ENCODE measurements at places on chromosomes 5 and 9. TPM values are rescaled to one million over a fixed set of nuclear protein-coding genes. Genes with fewer than 3 reads are reported as not detected.

The TUSC1 gene
- 15.7 TPM for total RNA-seq

The MRPS2 gene
- total RNA-seq: 21.8 TPM

The MED22 gene
- 22.8 TPM for total RNA-seq

The SLC36A2 gene
- not detected for total RNA-seq

The ALAD gene
- 2.4 TPM for total RNA-seq

The ERAP2 gene
- 17.4 TPM for total RNA-seq

The CD274 gene
- total RNA-seq: 20.2 TPM

The ELAVL2 gene
- total RNA-seq: 0.57 TPM

The SH3TC2 gene
- 6.0 TPM for total RNA-seq

The WWC1 gene
- 27.7 TPM for total RNA-seq

The PRDM9 gene
- total RNA-seq: under 0.01 TPM

The SEMA6A gene
- total RNA-seq: 13.0 TPM

The DRD1 gene
- not detected for total RNA-seq

The PTPN3 gene
- 35.2 TPM for total RNA-seq

The SPATA31E1 gene
- not detected for total RNA-seq

The GABRG2 gene
- total RNA-seq: not detected

The OMD gene
- not detected for total RNA-seq

The TNC gene
- 483 TPM for total RNA-seq

The STING1 gene
- 11.2 TPM for total RNA-seq

The SUSD3 gene
- total RNA-seq: 0.78 TPM

The OBP2B gene
- not detected for total RNA-seq

The TMEFF1 gene
- 0.21 TPM for total RNA-seq

The INSYN2B gene
- 0.07 TPM for total RNA-seq

The SPATA31A3 gene
- total RNA-seq: not detected

The ALDOB gene
- not detected for total RNA-seq

The CENPK gene
- 4.8 TPM for total RNA-seq

The FGD3 gene
- total RNA-seq: 0.34 TPM

The SLC45A2 gene
- total RNA-seq: 0.14 TPM

The LCN12 gene
- not detected for total RNA-seq

The TTC23L gene
- total RNA-seq: 0.07 TPM

The ADAMTSL1 gene
- 0.68 TPM for total RNA-seq

The RAI14 gene
- total RNA-seq: 187 TPM

The KLHL3 gene
- 1.7 TPM for total RNA-seq

The KIAA1958 gene
- 2.7 TPM for total RNA-seq

The GLRA1 gene
- not detected for total RNA-seq

The PDE4D gene
- total RNA-seq: 11.0 TPM

The CDC20B gene
- under 0.01 TPM for total RNA-seq

The PCDHGA3 gene
- 0.36 TPM for total RNA-seq

The TYRP1 gene
- total RNA-seq: not detected

The GDNF gene
- 0.07 TPM for total RNA-seq

The IGFBPL1 gene
- total RNA-seq: not detected

The SAXO1 gene
- total RNA-seq: under 0.01 TPM

The SPINK4 gene
- not detected for total RNA-seq

The PPIC gene
- total RNA-seq: 40.7 TPM

The ZNF462 gene
- 35.0 TPM for total RNA-seq

The SH2D3C gene
- 0.07 TPM for total RNA-seq

The POLE3 gene
- 51.9 TPM for total RNA-seq

The FOXD4L3 gene
- total RNA-seq: 0.21 TPM

The LCP2 gene
- total RNA-seq: not detected

Measured in nasal cavity respiratory epithelium epithelial cell of viscerocranial mucosa (primary cell).